ENCODE measurements at places on chromosomes 4 and X.

- DNase-seq: peak; percentile 81
Observed at GRCh38 chrX:124736553-124737270, 390.3 kb downstream of the SH2D1A start.

GRCh38 chrX:149453030-149453429, 52.1 kb downstream of the IDS start:
- no peak for DNase-seq

DNA sequence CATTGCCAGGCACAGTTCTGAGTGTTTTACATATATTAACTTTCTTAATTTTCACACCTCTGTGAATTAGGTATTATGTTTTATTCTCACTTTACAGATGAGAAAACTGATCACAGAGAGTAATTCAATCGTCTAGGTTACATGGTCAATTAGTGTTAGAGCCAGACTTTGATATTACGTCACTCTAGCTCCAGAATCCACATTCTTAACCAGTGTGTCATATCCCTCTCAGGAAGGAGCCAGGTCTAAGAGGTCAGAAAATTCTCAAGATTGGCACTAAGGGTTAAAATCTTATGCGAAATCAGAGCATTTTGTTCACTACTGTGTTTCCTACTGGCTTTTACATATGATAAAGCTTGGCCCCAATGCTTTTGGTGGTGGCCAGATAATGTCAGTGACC, 7.4 kb downstream of the DMP1 start:
- DNase-seq: no peak

- DNase-seq: no peak
Observed at GRCh38 chr4:75048208-75048879, 115.4 kb downstream of the PARM1 start.

GRCh38 chr4:149113804-149114430, 671.7 kb upstream of the NR3C2 start:
- no peak for DNase-seq

GRCh38 chr4:100100985-100101384, 89.3 kb downstream of the DDIT4L start:
- DNase-seq: no peak

- no peak for DNase-seq
Observed at GRCh38 chrX:36581030-36581429, 427.1 kb upstream of the FAM47C start.

DNA sequence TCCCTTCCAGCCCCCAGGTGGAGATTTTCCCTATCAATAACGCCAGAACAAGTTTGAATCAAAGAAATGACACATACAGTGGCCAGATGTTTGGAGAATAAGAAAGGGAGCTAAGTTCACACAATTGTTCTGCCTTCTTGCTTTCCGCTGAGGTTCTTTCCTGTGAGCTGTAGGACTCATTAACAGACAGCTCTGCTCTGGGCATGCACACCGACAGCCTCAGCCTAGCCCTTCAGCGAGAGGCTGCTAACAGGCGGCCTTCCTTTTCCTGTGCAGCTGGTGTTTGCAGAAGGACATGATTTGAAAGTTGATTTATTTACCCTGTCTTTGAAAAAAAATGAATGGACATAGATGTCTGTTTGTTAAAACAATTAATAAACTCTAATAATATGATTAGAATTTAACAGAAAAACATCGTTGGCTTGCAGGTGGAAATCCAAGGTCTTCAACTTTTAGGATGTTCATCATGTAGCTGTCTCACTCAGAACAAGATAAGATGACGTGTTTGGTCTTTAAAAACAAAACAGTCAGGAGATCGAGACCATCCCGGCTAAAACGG, 183.3 kb downstream of the KDR start:
- peak; percentile 46 for DNase-seq

DNA sequence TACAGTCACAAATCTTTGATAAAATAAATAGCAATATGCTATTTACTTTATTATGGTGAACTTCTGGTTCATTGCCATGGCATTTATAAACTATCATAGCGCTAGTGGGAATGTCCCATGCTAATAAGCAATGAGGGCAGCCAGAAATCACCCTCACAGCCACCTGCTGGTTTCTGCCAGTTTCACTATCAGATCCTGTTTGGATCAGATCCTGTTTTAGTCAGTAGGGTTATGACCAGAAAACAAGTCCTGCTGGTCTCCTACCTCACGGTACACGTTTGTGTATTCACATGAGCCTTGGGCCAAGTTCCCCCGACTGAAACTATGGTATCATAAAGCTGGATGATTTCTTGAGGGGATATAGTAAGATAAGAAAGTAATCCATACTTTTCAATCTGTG, 17.7 kb downstream of the FOXR2 start:
- no peak for DNase-seq

GRCh38 chrX:25175743-25176142, 160.0 kb upstream of the ARX start:
- no peak for DNase-seq

- no peak for DNase-seq
Observed at GRCh38 chrX:7904562-7904961, 22.7 kb downstream of the PNPLA4 start.

GRCh38 chrX:19760345-19760744, 127.1 kb downstream of the SH3KBP1 start:
- no peak for DNase-seq

- no peak for DNase-seq
Observed at GRCh38 chr4:7183161-7183560, 9.2 kb upstream of the SORCS2 start.

DNA sequence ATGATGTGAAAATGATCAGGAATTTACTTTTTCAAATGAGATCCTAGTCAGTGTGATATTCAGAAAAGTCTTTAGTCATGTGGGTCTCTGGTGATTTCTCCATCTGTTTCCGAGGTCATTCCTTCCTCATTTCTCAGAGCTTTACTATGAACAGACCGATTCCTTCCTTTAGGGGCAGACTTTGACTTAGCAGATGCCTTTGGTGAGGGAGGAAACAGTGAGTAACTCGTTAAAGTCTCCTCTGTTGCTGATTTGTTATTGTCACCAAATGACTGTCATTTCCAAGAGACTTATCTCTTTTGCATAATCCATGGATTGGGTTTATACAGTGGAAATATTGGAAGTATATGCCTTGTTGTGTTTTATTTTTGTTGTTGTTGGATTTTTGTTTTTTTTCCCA, 76.2 kb upstream of the CD99 start:
- DNase-seq: no peak

DNA sequence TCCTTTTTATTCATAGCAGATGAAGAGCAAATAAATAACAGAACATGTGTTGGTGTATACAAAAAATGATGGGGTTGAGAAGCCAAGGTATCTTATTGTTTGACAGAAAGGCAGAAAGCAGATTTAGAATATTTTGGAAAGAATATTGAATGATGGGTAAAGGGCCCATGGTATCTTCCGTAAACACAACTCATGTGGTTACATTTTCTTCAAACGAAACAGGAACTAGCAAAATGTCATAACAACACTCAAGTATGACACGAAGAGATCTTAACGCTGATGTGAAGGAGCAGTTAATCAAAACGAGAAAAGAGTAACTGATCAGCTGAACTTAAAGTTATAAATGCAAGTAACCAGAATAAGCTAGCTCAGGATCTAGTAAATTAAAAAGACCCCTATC, 195.7 kb upstream of the GK2 start:
- DNase-seq: no peak

DNA sequence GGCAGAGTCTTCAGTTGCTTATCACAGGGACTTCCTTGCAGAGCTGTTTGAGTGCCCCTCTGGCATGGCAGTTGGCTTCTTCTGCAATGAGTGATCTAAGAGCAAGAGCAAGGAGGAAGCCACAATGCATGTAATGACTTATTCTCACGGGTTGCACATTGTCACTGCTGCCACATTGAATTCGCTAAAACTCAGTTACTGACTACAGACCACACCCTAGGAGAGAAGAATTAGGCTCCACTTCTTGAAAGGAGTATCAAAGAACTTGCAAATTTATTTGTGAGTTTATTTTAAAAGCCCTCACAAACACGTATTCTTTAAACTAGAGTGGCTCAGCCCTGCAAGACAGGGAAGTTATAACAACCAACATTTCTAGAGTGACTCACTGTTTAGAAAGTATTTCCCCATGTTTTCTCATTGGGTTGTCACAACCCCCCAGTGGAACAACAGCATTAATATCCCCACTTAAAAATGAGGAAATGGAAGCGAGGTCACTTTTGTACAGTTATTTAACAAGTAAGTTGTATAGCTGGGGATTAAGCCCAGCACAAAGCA, 32.4 kb upstream of the RBPJ start:
- DNase-seq: peak; percentile 8

- peak; percentile 34 for DNase-seq
Observed at GRCh38 chrX:118459494-118459893, 36.1 kb upstream of the DOCK11 start.

DNA sequence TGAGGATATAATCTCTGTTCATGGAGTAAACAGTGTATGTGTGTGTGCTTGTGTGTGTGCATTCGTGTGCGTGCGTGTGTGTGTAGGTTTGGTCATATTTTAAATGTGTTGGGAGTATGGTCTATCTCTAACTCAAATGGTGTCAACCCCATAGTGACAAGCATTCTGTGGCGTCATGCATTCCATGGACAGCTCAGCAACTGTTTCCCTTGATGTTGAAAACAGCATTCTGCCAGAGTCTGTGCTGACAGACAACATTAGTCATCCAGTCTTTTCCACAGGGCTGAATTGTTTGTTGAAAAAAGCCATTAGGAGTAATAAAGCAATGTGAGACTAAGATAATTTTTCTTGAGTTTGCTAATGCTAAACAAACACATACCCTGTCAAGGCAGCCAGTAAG, 706.6 kb downstream of the PCDH19 start:
- no peak for DNase-seq

DNA sequence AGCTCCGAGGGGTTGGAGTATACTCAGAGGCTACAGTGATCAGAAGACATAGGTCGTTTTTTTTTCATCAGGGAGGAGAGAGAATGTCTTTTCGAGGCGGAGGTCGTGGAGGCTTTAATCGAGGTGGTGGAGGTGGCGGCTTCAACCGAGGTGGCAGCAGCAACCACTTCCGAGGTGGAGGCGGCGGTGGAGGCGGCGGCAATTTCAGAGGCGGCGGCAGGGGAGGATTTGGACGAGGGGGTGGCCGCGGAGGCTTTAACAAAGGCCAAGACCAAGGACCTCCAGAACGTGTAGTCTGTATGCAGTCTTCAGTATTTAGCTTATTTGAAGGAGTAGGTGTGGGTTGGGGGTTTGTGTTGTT, 500 bp downstream of the GAR1 start:
- peak; percentile 62 for DNase-seq

DNA sequence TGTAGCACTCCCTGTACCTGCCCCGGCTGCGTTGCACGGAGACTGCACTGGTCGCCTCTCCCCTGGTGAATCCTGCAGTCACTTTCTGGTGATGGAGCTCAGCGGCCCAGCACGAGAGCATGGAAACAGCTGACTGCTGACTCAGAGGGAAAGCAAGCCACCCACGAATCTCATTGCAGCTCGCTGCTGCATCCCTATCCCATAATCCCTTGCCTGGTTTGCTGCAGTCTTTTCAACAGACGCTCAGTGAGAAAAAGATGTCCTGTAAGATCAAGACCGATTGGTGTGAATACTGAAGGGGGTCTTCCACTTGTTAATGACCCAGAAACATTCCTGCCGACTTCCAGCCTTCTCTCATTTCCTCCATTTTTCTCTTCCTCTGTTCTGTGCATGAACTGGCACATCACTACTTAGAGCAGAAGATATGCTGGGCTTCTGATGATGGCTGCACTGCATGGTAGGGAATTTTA, 52.9 kb downstream of the TRIM2 start:
- DNase-seq: peak; percentile 25

DNA sequence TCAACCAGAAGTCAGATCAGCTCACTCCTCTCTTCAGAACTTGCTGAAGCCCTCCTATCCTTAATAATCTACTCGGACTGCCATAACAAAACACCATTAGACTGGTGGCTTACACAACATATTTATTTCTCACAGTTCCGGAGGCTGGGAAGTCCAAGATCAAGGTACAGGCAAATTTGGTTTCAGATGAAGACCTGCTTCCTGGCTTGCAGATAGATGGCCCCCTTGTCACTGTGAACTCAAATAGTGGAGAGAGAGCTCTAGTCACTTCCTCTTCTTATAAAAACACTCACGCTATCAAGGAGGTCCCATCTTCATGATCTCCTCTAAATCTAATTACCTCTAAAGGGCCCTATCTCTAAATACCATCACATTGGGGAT, 125.1 kb downstream of the CAMK2D start:
- DNase-seq: peak; percentile 39

- no peak for DNase-seq
Observed at GRCh38 chr4:37948542-37948941, 11.7 kb upstream of the PTTG2 start.

DNA sequence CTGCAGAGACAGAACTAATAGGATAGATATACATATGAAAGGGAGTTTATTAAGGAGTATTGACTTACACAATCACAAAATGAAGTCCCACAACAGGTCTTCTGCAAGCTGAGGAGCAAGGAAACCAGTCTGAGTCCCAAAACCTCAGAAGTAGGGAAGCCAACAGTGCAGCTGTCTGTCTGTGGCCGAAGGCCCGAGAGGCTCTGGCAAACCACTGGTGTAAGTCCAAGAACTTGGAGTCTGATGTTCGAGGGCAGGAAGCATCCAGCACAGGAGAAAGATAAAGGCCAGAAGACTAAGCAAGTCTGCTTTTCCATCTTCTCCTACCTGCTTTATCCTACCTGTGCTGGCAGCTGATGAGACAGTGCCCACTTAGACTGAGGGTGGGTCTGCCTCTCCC, 89.6 kb downstream of the MXRA5 start:
- DNase-seq: no peak

- DNase-seq: no peak
Observed at GRCh38 chr4:183636503-183636902, 22.5 kb downstream of the RWDD4 start.

GRCh38 chrX:49991758-49992157, 69.4 kb downstream of the CLCN5 start:
- DNase-seq: no peak

DNA sequence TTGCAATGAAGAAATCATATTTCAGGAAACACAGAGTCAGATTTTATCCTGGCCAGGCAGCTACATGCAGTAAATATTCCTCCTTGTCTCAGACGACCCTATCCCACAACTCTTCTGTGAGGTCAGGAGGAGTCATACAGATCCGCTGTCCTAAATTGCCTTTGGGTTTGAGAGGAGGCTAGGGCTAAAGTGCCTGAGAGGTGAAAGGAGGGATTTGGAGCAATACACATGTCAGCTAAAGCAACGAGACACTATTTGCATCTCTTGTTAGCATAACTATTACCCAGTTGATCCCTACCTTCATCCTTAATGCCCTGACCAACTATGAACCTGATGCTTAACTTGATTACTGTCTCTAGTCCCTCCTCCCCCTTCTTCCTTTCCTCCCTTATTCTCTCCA, 98.6 kb downstream of the TBC1D19 start:
- no peak for DNase-seq

GRCh38 chrX:22314211-22314610, 41.5 kb downstream of the CBLL2 start:
- DNase-seq: no peak

GRCh38 chrX:9164533-9165426, 130.9 kb upstream of the FAM9B start:
- no peak for DNase-seq

DNA sequence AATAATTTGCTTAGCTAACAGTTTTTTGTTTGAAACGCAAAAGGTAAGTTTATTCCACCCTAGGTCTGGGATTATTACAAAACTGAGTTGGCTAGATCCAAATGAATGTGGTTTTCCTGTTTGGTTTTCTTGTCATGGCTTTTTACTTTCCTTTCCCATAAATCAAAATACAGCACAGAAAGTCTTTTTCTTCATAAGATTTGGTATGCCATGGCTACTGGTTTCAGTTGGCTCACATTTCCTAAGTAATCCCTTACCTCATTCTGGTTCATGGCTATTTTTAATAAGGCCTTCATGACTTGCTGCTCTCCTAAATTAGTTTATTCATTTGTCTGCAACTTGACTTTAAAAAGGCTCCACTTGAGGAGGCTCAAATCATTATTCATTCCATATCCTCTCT, 12.9 kb upstream of the PAK3 start:
- DNase-seq: no peak
